ENCODE measurements at places on chromosomes 4 and X.

GRCh38 chr4:115234405-115235093 lies 121.1 kb upstream of the NDST4 start:
- DNase-seq = no peak

DNA sequence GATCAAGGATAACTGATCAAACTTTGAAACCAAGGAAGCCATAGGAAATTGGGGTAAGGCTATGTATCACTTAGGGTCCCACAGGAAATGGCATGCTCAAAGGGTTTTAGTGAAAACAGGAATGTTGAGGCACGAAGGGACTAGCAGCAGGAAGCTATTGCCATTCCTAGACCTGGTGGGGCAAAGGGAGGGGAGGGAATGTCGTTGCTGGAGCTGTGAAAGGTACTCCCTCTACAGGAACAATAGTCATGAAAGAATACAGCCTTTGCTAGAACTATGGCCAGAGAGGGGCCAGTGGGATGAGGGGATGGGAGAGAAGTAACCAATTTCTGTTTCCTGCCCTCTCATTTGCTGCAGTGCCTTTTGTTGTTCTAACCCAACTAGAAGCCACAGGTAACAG lies 11.9 kb downstream of the REPS2 start:
- no peak for DNase-seq

DNA sequence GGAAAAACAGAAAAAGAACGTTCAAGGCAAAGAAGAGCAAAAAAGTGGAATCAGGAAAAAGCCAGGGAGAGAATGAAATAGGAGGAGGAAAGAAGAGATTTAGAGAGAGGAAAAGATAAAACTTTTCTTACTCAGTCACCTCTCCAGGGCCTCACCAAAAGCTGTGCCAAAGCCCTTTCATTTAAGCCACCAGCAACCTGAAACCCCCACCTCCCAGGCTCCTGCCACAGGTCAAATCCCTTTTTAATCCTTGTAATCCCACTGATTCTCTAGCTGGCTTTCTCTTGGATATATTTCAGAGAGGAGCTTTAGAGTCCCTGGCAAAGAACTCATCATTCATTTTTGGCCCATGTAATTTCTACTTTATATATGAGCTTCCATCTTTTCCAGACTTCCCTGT lies 25.7 kb upstream of the XIAP start:
- no peak for DNase-seq

GRCh38 chr4:81221303-81222081 lies 6.5 kb upstream of the PRKG2 start:
- no peak for DNase-seq

DNA sequence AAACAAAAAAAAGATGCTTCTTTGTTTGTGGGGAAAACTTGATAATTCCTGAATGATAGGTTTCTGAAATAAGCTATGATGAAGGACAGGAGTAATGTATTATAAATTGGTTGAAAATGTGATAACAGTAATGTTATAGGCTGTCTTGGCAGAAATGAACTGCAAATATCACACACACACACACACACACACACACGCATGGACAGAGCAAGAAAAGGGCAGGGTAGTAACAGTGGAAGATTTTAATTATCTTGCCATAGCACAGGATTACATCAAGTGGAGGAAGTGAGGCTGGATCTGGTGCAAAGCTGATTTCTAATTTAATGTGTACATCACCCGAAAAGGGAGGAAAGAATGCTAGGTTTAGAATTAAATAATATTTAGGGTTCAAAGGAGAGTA lies 97.5 kb upstream of the CXXC4 start:
- no peak for DNase-seq

GRCh38 chrX:87961471-87961870 lies 443.9 kb downstream of the KLHL4 start:
- no peak for DNase-seq

GRCh38 chr4:148053298-148054003 lies 321.6 kb downstream of the ARHGAP10 start:
- no peak for DNase-seq

DNA sequence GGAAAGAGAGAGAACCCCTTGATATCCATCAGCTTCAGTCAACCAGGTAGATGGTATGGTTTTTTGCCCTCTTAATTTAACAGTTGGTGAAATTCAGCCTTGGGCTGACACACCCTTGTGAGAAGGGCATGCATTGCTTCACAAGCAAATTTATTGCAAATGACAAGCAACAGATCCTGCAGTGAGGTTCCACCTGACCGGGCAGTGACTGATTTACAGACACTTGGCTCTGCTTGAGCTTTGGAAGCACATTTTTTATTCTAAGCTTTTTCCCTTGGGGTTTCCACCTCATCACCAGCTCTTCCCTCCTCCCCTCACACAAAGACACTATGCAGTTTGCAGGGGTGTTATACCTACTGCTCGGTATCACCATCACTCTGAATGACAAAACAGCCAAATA lies 28.3 kb upstream of the SERTM2 start:
- no peak for DNase-seq
